Adrenal gland (tissue), 19 donors: ENCODE measurements at places on chromosomes 2 and 18.

- no peak for DNase-seq
Measured at GRCh38 chr2:159620796-159621195, 4.4 kb upstream of the BAZ2B start.

DNA sequence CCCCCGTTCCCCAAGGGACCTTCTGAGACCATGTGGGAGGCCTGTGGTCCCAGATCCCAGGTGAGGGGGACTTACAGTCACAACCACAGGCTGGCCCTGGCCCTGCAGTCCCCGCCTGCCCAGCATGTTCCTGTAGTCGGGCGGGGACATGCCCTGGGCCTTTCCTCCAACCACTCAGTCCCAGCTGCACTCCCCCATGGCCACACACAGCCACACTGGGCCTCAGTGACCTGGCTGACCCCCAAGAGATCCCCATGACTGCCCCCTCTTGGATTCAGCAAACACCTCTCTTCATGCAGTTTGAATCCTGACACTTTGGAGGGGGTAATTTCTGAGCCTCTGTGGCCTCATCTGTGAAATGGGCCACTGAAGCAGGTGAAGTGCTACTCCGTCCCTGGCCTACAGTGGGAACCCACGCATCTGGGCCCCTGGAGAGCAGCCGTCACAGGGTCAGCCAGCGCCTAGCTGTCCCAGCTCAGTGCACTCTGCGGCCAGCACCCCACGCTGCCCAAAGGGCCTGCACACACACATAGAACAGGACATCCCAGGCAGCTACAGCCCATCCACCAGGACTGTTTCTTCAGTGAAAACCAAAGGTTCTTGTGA lies 12.7 kb upstream of the ARHGEF4 start:
- no peak for DNase-seq

- DNase-seq = no peak
Measured at GRCh38 chr2:69196327-69197117, 183.5 kb downstream of the ANTXR1 start.

GRCh38 chr18:39053571-39053970 lies 1488.0 kb upstream of the CELF4 start:
- DNase-seq = no peak
